HepG2 (cell line): ENCODE measurements at places on chromosomes 2 and 18. TPM values are rescaled to one million over a fixed set of nuclear protein-coding genes. Genes with fewer than 3 reads are reported as not detected.

DNA sequence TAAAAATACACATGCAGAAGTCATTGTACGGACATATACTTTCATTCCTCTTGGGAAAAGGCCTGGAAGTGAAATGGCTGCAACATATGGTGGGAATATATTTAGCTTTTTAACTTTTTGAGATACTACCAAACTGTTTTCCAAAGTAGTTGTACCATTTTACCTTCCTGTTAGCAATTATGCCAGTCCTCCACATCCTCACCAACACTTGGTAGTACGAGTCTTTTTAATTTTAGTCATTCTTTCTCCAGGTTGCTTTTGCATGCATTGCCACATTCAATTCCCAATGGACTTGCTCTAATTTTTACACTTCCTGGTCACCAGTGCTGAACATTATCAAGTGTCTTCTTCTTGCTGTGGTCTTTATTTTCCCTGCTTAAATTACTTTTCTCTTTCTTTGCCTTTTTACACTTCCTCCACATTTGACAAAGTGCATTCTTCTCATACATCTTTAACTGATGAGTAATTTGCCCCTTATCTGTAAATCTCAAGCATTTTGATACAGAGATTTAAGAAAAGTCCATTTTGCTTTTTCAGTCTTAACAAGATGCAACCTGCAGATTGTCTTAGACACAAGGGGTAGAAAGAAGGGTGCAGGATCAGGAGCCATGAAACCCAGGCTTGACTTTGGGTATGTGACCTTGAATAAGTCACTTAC is 14.5 kb downstream of the VIT start:
- DNase-seq = no peak

GRCh38 chr18:13292736-13293135 is 74.2 kb downstream of the LDLRAD4 start:
- DNase-seq = no peak

DNA sequence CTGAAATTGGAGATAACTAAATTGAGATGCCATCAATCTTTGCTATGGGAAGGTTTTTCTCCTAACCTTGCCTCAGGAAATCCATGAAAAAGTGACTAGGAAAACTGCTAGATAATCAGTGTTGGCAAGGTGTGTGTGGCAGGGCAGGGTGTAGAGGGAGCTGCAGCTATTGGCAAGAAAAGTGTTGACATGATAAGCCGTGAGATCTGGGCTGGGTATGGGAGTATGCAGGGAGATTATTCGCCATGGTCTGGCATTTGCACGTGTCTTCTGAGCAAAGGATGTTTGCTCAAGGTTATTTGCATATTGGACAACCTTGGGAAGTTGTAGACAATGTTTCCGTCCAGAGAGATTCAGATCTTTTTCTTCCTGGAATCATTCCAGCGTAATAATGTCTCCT is 74.7 kb downstream of the SERPINB8 start:
- no peak for DNase-seq

DNA sequence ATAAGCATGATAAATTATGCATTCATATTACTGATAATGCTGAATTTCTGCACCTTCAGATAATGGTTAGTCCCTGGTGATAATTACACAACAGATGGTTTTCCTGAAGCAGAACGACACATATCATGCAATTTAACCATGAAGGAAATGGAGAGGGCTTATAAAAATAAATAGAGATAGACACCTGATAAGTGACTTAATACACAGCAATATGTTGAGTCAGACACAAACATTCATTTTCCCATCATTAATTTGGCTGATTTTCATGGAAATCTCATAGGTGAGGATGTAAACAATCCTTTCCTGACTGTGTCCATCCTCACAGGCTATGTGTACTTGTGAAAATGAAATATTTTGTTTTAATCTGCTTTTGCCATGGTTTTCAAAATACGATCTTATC is 36.9 kb upstream of the DSEL start:
- no peak for DNase-seq

Gene ZNF521
- not detected in 2 replicates for polyA plus RNA-seq

- peak; percentile 22 for DNase-seq
Measured at GRCh38 chr18:48673853-48674721, 135.3 kb downstream of the CTIF start.

Gene CRYBA2
- polyA plus RNA-seq = not detected in 2 replicates

GRCh38 chr2:121897335-121897970 is 142.0 kb downstream of the TSN start:
- peak; percentile 16 for DNase-seq

Gene ITGA6
- polyA plus RNA-seq = 21.6 and 24.0 TPM in 2 replicates

DNA sequence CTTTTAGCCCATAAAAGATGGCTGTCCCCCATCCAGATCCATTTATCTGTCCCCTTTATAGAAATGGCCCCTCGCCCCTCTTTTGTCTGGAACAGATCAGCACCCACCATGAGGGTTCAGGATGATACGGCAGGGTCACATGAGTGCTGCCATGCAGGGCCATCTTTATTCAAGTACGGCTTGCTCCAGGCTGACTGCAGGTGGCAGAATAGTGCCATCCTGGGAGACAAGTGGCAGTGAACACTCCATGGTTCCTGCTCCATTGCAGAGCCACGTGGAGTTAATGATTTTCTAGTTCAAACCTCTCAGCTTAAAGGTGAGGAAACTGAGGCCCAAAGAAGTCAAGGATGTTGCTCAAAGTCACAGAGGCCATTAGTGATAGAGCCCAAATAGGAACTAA is 180.6 kb downstream of the CLIP4 start:
- DNase-seq = no peak
